Fibroblast of villous mesenchyme (primary cell): ENCODE measurements at places on chromosomes 3 and 15. TPM values are rescaled to one million over a fixed set of nuclear protein-coding genes. Genes with fewer than 3 reads are reported as not detected.
A peak's percentile ranks its signal among the peaks of the same experiment; 100 is the strongest.

The BFSP2 gene
- total RNA-seq: not detected in 2 replicates

The ITIH4 gene
- 0.32 and 1.3 TPM in 2 replicates for total RNA-seq

The TNIK gene
- total RNA-seq: 5.2 and 7.7 TPM in 2 replicates

- DNase-seq: peak; percentile 31
Observed at GRCh38 chr15:50943638-50944037, 35.2 kb downstream of the AP4E1 start.

- DNase-seq: no peak
Observed at GRCh38 chr3:156654834-156655233, 19.6 kb upstream of the TIPARP start.

DNA sequence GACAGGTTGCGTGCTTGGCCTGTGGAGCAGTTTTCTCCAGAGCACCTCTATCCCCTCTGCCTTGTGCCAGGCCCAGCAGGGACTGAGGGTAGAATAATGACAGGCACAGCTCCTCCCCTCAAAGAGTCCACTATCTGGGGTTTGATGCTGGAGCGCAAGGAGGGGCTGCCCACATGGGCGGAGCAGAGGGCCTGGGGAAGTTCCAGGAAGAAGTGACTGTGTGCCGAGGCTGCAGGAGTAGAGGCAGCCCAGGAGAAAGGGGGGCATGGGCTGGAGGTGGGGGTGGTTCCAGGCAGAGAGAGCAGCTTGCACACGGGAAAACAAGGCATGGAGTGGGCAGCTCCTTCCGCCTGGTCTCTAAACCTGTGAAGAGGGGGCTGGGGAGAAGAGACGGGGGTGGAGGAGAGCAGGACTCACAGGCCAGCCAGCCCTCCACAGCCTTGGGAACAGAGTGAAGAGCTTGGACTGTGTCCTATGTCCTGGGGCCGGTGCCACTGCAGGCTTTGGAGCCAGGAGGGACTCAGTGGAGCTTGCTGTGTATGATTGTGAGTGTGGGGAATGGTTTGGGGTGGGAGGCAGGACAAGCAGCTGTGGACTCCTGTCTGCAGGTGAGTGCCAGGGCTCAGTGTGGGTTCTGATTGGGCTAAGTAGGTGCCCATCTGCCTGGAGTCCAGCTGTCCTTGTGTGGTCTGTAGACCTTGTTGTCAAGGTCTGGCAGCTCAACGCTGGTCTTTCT is 48.1 kb downstream of the APBA2 start:
- peak; percentile 39 for DNase-seq

DNA sequence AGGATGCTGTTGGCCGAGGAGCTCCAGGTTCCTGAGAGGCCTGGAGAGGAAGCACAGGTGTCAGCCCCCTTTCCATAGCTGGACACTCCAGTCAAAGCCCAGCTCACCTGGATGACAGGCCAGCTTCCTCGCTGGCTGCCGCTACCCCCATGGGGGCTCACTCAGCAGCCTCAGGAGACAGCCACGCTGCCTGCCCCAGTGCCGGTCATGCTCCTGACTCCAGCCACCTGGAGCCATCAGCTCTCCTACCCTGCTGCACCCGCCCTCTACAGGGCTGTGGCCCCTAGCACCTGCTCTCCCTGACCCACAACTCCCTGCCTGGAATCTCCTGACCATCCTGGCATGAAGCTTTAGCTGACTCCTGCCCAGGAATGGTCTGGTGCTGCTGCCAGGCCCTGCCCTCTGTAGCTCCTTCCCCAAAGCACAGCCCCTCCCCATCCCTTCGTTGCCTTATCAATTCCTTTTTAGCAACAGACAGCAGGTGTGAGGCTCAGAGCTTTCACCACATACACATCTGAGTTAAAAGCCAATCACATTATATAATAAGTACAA is 94.2 kb downstream of the NUP210 start:
- no peak for DNase-seq
